ENCODE measurements at places on chromosomes 12 and 14.
A peak's percentile ranks its signal among the peaks of the same experiment; 100 is the strongest.

DNA sequence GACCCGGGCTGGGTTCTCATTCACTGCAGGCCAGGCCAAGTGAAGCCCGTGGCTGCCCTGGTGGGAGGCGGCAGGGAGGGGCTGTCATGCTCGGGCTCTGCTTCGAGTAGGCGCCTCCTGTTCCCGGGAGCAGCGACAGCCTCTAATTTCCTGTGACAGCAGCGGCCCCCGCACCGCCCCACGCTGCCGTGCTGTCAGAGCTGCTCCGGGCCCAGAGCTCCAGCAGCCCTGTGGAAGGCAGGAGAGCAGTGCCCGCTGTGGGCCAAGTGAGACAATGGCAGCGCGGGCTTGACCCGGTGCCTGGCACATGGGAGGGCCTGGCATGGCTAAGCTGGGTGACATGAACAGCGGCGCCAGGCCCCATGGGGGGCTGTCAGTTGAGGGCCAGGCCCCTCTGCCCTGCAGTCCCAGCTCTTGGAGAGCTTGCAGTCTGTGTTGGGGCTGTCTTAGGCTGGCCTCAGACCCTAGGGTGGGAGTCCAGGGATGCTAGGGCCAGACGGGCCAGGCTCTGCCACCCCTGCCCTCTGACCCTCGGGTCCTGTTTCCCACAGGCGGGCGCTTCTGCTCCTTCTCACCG, 5.1 kb downstream of the TRMT61A start:
- DNase-seq, result no peak

DNA sequence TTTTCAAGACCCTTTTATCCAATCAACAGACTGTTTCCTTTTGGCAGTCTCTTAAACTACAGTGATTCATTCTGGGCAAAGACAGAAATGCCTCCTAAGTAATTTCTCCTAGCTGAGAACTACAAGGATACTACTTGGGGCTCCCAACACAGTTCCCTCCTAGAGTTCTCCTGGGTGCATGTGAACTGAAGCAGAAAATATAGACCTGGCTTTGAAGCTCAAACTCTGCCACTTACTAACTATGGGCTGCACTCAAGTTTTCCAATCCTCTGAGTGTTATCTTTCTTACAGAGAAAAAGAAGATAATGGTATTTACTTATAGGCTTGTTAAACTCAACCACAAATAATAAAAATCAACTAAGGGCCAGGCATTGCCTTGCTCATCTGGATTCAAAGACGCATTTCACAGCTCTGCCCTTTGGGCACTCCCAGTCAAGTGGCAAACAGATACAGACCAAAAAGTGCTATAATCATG, 97.6 kb downstream of the EFCAB11 start:
- DNase-seq, result peak; percentile 34

DNA sequence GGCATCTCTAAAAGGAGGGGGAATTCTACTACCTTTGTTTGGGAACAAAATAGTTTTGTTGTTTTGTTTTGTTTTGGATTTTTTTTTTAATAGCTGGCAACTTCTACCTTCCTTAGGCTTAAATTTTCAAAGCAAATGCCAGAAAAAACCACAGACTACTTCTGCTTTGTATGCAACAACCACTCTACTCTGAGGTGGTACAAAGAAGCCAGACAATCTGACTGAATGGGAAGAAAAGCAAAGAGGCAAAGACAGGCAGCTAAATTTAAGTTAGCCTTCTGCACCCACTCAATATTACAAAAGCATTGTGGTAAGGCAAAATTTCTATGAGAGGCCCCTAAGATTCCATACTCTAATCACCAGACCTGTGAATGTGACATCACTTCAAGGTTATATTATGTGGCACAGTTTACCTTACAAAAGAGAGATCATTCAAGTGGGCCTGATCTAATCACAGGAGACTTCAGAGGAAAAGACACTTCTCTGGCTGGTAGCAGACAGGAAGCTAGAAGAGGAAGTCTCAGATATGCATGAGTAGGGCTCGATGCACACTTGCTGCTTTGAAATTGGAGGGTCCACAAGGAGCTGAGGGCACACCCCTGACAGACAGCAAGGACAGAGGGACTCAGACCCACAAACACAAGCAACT, 566.6 kb downstream of the RPS29 start:
- no peak for DNase-seq

DNA sequence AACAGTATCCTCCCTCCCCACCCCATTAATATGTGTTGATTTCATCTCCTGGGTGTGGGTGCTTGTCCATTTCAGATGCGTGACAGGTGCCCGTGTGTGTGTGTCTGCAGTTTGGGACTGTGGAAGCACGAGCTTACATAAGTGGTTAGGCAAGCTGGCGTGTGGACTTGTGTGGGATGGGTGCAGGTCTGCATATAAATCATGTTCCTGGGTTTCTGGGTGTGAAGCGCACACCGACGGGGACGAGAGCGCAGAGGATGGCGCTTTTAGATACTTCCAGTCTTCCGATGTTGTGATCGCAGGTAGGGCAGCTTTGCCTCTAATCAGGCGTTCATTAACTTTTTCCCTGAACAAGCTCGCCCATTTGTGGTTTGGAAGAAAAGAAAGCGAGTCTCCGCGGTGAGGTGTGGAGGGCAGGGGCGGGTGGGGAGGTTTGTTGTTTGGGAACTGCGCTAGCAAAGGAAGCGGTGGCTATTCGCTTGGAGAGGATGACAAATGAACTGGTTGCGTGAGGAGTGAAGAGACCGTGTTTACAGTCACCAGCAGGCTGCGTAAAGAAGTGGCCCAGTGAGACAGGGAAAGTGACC, 865 bp downstream of the RGS6 start:
- DNase-seq, result no peak

- no peak for DNase-seq
These were observed 2.5 kb downstream of the LEMD3 start for GRCh38 chr12:65171870-65172269.

GRCh38 chr12:127628645-127629044, 638.3 kb upstream of the TMEM132C start:
- peak; percentile 62 for DNase-seq

DNA sequence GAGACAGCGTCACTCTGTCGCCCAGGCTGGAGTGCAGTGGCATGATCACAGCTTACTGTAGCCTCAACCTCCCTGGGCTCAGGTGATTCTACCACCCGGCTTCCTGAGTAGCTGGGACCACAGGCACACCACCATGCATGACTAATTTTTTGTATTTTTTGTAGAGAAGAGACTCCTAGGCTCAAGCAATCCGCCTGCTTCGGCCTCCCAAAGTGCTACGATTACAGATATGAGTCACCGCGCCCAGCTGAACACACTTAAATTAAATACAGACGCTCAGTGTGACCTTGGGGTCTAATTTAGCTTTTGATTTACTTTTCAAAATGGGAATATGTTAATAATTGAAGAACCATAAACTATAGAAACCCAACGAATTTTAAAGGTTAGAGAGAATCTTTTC, 77.2 kb downstream of the C2CD5 start:
- DNase-seq, result no peak

DNA sequence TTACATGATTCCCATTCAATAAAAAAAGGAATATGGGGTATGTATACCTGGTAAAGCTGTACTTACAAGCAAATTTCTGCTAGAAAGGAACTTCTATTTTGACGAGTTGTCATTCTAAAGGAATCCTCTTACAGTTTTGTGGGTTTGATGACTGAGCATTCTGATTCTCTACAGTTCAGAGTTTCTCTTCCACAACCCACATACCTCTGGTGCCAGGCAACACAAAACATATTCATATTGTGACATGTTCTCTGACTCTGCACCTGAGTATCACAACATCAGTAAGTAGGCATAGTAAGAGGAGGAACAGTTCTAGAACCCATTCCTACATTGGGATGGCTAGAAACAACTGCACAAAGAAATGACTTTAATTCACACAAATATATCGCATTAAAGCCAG, 636.6 kb downstream of the MED13L start:
- no peak for DNase-seq

GRCh38 chr12:92558215-92558773, 144.5 kb upstream of the PLEKHG7 start:
- no peak for DNase-seq

GRCh38 chr14:50230701-50231474, 490 bp downstream of the SOS2 start:
- peak; percentile 66 for DNase-seq

DNA sequence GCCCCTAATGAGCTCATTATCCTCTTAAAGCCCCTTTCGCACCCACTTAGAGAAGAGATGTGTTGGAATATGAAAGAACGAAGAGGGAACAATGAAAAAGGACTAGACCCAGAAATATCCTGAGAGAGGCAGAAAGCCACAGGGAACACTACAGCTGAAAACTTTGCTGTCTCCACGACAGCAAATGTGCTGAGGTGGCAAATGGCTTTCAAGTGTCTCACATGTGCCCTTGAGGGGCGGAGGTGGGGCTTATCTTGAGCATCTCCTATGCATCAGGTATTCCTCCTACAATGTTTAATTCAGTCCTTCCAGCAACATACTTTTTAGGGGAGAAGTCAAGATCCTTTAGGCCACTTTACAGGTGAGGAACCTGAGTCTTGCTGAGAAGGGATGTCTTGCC, 62.9 kb downstream of the WSCD2 start:
- no peak for DNase-seq

DNA sequence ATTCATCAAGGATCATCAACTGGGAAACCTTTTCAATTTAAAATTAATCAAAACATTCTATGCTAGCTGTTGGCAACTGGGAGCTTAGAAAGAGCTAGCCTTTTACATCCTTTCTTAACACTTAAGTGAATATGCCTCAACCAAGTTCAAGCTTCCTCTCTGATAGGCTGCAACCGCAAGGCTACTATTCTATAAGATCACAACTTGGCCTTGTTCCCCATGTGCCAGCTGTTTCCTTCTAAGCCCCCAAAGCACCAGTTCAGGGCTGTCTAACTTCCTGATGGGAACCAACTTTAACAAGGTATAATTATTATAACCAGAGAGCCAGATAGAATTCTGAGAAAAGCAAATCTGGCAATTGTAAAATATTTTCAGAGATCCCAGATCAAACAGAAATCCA, 37.0 kb downstream of the KCNC2 start:
- DNase-seq, result no peak

DNA sequence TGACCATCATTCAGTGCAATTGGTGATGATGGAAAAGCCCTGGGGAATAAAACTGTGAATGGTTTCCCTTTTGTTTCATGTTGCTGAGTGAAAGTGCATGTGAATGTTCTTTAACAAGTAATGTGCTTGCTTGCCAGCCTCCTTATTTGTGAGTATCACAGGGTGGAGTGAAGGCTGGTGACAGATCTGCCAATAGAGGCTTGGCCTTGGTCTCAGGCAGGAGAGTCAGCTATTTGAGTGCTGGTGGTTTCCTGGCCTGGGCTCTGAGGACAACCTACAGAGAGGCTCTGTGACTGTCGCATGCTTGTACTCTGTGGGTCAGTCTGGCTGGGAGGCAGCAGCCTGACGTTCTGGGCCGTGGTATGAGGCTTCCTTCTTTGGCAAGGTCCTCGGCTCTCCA, 20.7 kb downstream of the KRT85 start:
- no peak for DNase-seq

DNA sequence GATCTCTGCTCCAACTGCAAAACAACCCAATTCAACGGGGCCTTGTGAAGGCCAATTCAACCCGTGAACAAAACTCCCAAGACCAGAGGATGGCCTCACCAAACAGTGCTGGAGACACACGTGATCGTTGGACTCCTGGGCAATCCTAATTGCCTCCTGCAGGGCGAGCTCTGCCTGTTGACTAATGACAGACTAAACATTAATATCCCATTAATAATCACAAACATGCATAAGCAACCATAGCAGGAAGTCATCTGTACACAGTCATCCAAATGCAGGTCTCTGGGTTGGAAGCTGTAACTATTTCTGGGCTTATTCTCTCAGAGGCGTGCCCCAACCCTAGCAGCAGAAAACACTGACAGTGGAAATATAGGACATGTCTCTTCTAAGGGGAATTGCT, 21.0 kb downstream of the ANAPC5 start:
- no peak for DNase-seq

GRCh38 chr12:43009846-43010240, 420.3 kb upstream of the PRICKLE1 start:
- DNase-seq, result no peak

GRCh38 chr14:24566318-24566717, 9.7 kb downstream of the CTSG start:
- no peak for DNase-seq

DNA sequence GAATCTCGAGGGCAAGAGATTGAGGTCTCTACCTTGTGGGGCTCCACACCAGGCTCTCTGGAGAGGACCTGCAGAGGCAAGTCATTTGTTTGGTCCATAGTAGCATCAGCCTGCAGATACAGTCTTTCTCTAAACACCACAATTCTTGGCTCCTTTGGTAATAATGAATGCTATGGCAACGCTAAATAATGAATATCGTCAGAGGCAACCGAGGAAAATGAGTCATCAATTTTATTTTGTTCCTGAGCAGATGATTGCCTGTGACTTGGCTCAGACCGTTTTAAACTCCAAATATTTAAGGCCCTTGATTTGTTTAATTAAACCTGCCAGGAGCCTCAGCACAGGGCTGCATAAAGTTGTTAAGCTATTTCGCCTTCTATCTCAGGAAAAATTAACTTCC, 924.1 kb upstream of the TMEM132C start:
- DNase-seq, result no peak

GRCh38 chr12:52975204-52975603, 26.3 kb downstream of the KRT18 start:
- peak; percentile 44 for DNase-seq

GRCh38 chr12:108401964-108402363, 62.9 kb upstream of the CMKLR1 start:
- DNase-seq, result no peak

DNA sequence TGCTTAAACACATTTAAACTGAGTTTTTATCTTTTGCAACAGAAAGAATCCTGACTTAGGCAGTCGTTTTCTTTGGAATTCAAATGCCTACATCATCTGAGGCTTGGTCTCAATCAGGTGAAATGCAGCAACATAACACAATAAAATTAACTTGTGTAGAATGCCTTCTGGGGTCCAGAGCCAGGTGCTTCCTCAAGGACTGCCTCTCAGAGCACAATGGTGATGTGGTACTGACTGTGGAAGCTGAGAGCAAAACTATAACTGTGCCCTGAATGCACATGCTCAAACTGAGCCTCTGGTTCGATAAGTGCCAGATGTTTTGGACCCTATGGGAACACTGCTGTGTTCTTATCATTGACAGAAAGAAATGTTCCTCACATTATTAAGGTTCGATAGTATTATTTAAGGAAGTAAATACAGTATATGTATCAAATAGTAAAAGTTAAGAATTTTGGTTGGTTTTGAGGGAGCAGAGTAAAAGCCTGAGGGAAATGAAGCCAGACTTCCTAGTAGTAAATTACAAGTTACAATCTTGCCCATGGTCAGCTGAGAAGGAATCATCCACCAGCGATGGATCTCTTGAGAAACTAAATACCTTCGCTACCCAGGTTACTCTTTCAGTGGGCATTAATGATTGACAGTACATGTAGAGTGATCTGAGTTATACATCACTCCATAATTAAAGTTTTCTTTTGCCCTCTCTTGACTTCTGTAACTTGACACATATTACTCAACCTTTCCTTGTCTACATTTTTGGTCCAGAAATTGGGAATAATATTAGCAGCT, 122.9 kb upstream of the ATP2B1 start:
- DNase-seq, result no peak

- DNase-seq, result no peak
These were observed 419.9 kb downstream of the LRIG3 start for GRCh38 chr12:58500399-58500798.

GRCh38 chr12:12686472-12686871, 9.5 kb downstream of the GPR19 start:
- peak; percentile 7 for DNase-seq

GRCh38 chr12:6745741-6746525, 7.0 kb downstream of the MLF2 start:
- no peak for DNase-seq
